Activated T-helper 1 cell treated with anti-CD3 and anti-CD28 coated beads, Interleukin-2, amount 50 U/mL, for 16 hours (primary cell): ENCODE measurements at places on chromosomes 3 and 15.
A peak's percentile ranks its signal among the peaks of the same experiment; 100 is the strongest.

GRCh38 chr3:71099997-71100719 lies 483.4 kb downstream of the FOXP1 start:
- no peak for DNase-seq

DNA sequence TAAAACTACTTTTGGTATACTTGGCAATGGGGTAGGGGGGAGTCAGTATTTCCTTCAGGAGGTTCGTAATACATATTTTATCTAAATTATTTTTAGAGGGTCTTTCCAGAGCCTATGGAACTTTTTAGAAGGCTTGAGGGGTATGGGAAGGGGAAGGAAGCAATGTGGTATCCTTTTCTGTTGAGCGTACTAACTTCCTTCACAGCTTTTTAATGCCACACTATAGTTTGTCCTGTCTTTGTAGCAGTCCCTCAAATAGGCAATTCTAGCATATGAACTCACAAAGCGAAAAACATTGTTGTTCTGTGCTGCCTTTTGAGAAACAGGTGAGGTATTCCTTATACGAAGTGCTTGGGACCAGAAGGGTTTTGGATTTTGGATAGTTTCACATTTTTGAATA lies 22.3 kb upstream of the P2RY13 start:
- no peak for DNase-seq

DNA sequence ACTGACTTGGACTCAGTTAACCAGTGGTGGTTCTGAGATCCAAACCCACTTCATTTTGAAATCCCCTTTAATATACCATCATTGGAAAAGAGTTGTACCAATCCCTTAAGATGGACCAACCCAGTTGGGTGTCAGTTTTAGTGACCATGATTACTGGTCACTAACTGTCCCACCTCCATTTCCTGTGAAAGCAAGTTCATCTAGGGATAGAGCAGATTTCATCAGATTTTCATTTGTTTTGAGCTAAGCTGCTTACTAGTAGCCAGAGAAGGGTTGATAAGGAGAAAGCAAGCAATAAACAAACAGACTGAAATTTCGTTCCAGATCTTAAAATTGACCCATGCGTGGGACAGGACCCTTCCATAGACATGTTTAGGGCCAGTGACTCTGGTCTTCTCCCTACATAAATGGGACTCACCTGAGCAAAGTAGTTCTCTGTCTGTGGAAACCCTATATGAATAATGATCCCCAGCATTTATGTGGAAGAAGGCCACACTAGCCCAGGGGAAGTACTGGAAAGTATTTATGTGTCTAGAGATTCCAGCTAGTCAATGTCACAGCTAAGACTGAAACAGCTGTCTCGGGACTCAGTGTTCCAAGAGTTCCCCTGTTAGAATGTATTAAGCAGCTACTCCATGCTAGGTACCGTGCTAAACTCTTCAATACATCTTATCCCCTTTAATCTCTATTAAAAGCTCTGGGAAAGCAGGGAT lies 196.0 kb upstream of the BCL6 start:
- no peak for DNase-seq

- no peak for DNase-seq
These were observed 138.8 kb upstream of the PLXND1 start for GRCh38 chr3:129745253-129745652.

DNA sequence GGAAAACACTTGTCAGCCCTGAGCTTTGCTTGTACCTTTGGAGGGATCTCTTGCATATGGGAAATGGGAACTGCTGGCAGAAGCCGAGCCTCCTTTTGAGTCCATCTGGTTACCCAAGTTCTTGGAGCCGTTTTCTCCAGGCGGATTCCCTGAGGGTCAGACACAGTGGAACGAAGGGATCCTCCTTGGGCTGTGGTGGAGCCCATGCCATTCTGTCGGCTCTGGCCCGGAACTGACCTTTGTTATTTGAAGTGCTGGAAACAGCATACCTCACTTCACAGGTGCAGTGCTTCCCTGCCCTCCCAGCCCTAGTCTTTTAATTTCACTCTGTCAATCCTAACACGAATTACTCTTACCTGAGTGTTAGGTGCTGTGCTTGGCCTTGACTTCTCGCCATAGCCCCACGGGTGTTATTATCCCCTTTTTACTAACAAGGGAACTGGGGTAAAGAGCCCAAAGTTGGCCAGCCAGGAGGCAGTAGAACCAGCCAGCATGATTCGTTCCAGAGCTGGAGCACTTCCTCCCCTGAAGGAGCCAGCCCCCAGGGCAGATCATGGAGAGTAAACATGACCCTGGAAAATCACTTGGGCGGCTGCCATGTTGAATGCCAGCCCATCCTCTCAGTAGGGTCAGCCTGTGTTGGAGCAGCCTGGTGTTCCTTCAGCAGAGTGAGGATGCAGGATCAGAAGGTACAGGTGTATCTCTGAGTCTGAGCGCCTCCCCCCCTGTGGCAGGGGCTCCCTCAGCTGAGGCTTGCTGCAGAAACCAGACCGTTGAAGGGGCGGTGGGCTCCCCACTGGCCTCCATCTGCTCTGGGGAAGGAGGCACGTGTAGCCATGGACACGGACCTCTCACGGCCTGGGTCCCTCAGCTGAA lies 143.2 kb downstream of the DNAJB8 start:
- DNase-seq: no peak

DNA sequence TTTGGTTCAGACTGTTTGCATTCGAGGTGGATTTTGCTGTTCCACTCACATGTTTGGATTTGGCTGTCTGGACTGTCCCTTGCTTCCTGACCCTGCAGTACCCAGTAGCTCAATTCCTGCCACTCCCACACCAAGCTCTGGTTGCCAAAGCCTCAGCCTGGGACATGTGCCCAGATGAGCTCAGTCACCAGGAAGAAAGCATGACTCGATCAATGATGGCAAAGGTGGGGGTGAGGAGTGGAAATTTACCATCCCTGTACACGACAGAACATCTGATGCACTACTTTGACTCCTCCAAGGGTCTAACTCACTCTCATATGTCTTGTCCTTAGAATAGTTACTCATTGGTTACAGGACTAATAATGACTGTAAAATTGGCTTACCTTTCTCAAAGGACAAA lies 45.2 kb downstream of the ZNF385D start:
- DNase-seq: no peak

GRCh38 chr3:43254125-43254524 lies 32.2 kb upstream of the SNRK start:
- no peak for DNase-seq

GRCh38 chr3:53144446-53144845 lies 14.2 kb upstream of the RFT1 start:
- DNase-seq: no peak

DNA sequence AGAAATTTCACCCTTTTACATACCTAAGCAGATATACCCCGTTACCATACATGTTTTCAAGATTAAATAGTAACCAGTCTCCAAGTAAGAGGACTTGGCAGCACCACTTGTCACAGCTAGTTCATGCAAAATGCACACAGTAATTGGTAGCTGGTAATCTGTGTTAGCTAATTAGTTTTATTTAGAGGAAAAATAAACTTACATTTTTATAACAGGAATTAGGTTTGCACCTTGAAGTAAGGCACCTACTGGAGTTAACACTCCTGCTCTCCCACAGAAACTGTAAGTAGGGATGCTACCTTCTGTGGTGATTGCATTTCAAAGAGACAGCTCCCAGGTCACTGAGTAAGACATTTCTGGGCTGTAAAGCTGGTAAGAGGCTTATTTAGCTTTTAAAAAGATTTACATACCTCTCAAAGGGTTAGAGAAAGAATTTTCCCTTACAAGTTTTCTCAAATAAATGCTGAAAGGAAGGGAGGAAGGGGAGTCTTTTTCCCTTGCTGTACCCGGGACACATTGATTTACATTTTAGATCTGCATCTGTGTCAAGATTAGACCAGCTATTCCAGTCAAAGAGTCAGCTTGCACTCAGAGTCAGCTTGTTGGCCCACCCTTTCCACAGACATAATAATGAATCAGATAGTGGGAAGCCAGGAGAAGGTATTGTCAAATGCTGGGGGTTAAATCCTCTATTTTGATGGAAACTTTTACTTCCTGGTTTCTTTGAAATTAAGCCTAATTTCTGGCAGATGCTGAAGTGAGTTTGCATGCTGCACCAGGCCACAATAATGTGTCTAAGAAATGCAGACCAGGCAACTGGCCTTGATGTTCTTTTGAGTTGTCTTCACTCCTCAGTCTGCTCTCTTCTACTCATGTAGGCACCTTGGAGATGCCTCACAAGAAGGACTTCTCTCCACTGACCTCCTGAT lies 77.6 kb upstream of the CHD2 start:
- no peak for DNase-seq

GRCh38 chr15:73518180-73518862 lies 75.4 kb downstream of the REC114 start:
- DNase-seq: no peak

DNA sequence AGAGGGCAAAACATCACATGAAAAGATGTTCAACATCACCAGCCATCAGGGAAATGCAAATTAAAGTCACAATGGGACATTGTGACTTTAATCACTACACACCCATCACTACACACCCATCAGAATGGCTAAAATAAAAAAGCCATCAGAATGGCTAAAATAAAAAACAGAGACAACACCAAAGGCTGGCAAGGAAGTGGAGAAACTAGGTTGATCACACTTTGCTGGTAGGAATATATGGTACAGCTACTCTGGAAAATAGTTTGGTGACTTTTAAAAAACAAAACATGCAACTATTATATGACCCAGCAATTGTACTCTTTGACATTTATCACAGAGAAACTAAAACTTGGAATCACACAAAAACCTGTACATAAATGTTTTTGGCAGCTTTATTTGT lies 15.1 kb upstream of the ABHD5 start:
- DNase-seq: no peak

DNA sequence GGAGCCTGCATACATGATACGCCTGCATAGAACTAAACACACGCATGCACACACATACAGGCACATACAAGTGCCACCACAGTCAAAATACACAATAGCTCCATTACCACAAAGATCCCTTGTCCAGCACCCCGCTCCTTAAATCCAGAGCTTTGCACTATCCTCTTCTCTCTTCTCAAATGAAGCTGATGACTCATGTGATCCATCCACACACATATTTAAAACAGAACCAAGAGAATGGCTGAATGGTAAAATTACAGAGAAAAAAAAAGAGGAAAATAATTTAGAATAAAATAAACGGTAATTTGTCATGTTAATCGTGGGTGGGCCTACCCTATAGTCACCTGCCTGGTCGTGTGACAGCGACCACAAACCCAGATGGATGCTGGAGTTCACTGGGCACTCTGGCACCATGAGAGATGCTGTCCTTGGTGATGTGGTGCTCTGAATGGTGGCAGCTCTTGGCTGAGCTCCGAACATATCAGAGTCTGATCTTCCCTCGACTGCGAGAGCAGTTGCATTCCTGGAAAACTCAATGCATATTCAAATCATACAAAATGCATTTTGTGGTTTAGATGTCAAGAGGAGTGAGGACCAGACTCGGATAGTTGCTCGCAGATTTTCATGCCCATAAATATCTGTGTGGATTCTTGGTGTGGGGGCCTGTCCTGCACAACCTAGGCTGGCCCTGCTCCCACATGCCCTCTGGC lies 8.9 kb downstream of the IQSEC1 start:
- DNase-seq: no peak

- no peak for DNase-seq
These were observed 17.0 kb upstream of the PPM1L start for GRCh38 chr3:160739079-160739478.

DNA sequence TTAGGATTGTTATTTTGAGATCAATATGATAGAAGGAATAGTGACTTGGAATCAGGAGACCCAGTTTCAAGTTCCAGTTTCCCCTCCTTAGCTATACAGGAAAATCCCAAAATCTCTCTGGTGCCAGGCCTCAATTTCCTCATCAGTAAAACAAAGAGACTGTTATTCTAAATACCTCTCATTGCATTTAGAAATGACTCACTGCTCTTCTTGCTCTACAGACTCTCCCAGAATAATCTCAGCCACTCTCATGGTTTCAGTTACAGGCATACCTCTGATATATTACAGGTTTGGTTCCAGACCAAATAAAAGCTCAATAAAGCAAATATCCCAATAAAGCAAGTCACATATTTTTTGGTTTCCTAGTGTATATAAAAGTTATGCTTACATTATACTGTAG lies 28.3 kb downstream of the IMPG2 start:
- no peak for DNase-seq

DNA sequence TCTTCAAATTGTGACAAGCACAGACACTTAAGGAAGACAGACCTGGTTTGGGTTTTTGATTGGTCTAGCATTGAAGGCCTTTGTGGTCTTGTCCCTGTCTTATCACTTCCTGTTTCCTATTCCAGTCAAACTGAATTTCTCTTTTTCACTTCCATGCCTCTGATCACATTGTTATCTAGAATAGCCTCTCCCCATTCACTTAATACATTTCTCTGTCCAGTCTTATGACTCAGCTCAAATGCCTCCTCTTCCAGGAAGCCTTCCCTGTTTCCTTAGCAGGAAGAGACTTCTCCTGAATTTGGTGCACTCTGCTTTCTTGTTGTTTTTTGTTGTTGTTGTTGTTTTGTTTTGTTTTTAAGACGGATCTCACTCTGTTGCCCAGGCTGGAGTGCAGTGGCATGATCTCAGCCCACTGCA lies 45.5 kb downstream of the LIMD1 start:
- no peak for DNase-seq

- DNase-seq: peak; percentile 33
These were observed 694 bp downstream of the ABTB1 start for GRCh38 chr3:127673191-127674100.

- no peak for DNase-seq
These were observed 13.1 kb downstream of the RYK start for GRCh38 chr3:134237454-134238145.

DNA sequence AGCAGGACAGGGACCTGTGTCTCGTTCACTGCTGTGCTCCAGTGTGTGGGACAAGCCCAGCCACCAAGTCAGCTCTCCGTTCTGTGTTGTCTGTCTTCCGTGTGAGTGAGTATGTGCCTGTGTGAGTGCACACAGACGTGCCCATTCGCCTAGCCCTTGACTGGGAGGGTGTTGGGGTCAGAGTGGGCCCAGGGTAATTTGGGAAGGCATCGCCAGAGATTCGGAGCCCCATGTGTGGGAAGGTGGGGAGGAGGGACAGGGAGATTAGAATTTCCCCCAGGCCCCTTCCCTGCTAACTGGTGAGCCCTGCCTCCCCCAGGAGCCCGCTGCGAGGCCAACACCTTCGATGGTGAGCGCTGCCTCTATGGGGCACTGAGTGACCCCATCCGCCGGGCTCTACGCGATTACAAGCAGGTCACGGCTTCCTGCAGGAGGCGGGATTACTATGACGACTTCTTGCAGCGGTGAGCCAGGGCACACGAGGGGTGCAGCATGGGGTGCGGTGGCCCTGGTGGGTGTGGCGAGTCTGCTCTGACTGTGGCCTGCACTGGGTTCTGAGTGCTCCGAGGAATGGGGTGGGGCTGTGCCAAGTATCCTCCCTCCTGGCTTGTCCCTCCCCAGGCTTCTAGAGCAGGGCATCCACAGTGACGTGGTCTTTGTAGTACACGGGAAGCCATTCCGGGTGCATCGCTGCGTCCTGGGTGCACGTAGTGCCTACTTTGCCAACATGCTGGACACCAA lies 3.1 kb downstream of the ABTB1 start:
- no peak for DNase-seq

- DNase-seq: no peak
These were observed 16.0 kb upstream of the PTX3 start for GRCh38 chr3:157420606-157421130.
